ENCODE measurements at places on chromosomes 5 and 9. TPM values are rescaled to one million over a fixed set of nuclear protein-coding genes. Genes with fewer than 3 reads are reported as not detected.

DNA sequence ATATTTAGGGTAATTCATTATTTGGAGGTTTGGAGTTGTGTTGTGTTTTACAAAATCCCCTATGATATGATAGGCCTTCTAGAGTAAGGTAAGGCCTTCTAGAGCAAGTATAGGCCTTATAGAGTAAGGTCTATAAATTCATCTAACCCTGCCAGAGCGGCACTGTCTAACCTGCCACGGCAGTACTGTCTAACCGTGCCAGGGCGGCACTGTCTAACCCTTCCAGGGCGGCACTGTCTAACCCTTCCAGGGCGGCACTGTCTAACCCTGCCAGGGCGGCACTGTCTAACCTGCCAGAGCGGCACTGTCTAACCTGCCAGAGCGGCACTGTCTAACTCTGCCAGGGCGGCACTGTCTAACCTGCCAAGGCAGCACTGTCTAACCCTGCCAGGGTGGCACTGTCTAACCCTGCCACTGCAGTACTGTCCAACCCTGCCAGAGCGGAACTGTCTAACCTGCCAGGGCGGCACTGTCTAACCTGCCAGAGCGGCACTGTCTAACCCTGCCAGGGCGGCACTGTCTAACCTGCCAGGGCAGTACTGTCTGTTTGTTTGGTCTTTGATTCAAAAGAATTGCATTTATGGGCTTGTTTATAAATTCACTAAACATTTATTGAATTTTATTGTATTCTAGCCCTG is 9.6 kb downstream of the RNF20 start:
- no peak for DNase-seq

DNA sequence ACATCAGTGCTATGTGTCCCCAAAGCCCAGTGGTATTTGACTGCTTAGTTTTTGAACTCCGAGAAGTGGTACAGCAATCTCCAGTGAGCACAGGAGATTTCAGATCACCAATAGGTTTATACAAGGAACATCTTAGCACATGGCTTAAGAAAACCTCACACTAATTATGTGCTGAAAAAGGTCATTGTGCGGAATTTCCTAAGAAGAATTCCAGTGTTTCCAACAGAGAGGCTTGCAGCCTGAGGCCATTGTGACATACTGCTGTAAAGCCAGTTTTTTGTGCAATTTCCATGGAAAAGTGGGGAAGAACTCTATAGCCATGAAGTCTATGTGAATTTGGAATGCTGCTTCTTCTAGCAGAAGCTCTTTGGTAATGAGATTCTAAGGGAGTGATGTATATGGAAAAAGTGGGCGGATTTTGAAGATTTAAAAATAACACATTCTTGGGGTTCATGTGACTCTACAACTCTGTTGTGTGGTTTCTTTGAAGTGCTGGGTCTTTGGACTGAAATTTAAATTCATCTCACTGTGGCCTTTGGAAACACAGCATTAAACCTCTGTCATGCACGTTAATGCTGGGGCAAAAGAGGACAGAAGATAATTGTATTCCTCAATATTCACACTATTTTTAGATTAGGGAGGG is 110.5 kb upstream of the CD180 start:
- no peak for DNase-seq

- DNase-seq: no peak
Measured at GRCh38 chr5:2135833-2136232, 253.1 kb upstream of the IRX4 start.

- no peak for DNase-seq
Measured at GRCh38 chr5:59937633-59938032, 44.1 kb upstream of the PDE4D start.

FCN1 gene
- total RNA-seq: 3.1 TPM

All from ureter (tissue), 1 donor.